ENCODE measurements at places on chromosomes 12 and 14. TPM values are rescaled to one million over a fixed set of nuclear protein-coding genes. Genes with fewer than 3 reads are reported as not detected.
A peak's percentile ranks its signal among the peaks of the same experiment; 100 is the strongest.

DNA sequence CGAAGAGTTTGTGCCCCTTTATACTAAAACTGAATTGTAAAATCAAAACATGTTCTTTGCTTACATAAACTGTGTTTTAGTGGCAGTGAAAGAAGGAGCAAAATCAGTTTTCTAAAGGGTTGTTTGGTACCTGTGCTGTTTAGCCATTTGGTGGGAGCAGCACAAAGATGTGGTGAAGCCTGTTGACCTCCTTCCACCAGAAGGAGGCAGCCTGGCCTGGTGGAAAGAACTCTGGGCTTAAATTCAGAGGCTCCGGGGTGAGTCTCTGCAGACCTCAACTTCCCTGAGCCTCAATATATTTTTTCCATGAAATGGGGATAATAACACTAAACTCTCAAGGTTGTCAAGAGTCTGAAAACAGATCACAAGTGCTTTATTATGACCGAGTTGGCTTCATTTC is 502.5 kb downstream of the VRK1 start:
- DNase-seq: no peak

DNA sequence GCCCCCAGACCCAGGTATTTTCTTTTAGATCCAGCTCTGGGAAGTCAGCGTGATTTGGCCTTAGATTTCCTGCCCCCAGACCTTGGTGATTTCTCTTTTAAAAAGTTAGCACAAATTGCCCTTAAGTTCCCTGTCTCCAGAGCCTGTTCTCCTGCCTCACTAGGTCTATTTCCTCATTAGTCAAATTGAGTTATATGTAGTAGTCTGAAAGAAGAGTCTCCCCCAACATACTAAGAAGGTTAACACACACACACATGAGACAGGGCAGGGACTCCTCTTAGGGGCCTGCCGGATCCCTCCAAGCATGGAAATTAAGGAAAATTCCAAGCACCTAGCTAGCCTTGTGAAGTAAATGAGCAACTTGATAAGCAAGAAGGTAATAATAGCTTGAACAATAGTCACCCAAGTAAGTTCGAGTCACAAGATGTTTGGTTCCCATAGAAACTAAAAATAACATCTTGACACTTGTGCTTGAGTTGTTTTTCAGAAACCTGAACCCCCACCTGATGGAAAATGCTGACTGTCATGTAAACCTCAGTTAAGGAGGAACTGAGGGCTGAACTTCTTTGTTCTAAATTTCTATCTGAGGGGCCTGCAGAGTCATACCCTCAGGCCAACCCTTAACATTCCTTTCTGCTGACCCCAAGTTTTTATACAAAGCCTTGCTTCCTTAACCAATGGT is 51.6 kb downstream of the CAND1 start:
- DNase-seq: no peak

- no peak for DNase-seq
Measured at GRCh38 chr12:7844116-7844515, 28.6 kb downstream of the SLC2A14 start.

DNA sequence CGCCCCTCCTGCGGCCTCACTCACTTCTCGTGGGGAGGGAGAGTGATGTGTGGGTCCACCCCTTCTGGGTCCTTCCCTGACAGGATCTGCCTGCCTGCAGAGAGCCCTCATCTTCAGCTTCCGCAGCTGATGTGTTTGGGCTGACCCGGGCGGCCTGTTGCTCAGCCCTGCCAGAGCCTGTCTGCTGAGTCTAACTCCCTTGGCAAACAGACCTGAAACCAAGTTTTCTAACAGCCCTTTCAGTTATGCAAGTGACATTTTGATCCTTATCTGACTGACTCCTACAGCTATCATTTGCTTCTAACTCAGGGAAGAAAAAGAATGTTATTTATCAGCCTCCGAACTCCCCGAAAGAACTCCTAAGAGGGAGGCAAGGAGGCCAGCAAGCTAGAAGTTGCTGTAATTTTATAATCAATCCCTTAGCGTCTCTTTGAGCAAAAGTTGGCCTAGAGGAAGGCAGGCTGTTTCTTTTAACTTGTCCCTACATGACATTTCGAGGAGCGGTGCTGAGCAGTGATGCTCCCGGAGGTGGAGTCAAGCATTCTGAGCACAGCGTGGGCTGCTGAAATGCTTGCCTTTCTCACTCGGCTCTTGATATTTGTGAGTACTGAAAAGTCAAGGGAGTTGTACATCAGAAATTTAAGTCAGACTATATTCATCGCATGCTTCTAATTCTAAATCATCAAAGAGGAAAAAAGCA is 31.5 kb upstream of the CACNA2D4 start:
- DNase-seq: no peak

KRT6A gene
- total RNA-seq: not detected

DNA sequence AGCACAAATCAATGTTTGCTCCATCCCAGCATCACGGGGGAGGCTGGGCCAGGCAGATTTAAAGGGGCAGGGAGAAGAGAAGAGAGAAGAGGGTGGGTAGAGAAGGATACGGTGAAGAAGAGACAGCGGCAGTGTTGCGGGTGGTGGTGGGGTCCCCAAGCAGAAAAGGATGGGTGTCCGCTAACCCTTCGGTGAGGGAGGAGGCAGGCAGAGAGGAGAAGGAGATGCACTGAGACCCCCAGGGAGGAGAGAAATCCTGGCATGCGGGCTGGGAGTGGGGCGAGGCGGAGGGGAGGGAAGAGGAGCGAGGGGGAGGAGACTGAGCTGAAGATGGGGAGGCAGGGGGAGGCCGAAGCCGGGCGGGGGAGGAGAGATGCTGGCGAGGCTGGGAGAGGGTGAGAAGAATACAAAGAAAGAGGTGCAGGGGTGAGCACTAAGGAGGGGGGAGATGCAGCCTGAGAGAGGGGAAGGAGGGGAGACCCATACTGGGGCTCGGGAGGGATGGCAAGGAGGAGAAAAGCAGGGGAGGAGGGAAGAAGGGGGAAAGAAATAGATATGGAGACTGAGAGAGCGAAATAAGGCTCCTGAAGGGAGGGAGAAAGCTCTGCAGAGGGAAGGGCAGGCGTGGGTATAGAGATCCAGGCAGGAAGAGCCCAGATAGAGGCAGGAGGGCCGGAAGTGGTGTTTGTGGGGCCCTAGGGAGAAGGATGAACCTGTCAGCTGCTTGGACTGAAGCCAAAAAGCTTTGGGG is at the start of gene JPH4:
JPH4 (minus strand) TSS at position 231 of the 751 bp plus-strand sequence. CDS start 1,337 bp downstream, outside the sequence.
- peak; percentile 28 for DNase-seq

- DNase-seq: no peak
Measured at GRCh38 chr12:101619026-101619786, 24.4 kb downstream of the MYBPC1 start.

RAPGEF3 gene
- 0.78 TPM for total RNA-seq

TOMM20L gene
- not detected for total RNA-seq

GRCh38 chr14:70802379-70802778 is 6.9 kb downstream of the MAP3K9 start:
- DNase-seq: no peak

POU6F1 gene
- total RNA-seq: 4.0 TPM

GRCh38 chr12:120439646-120440247 is 1.8 kb downstream of the COX6A1 start:
- peak; percentile 83 for DNase-seq

DNA sequence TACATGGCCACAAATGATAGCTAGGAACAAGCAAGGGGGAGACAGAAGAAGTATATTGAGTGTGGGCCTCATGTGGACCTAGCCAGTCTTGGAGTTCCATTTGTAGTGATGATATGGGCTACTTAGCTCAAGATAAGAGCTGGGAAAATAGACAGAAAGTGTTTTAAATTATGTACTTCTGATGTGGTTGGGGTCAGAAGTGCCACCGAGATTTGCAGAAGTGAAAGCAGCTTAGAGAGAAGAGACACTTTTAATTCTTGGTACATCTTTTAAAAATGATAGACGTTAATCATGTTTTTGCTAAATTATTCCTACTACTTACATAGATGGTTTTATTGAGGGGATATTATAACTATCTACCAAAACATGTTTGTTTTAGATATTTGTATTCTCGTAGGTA is 198.3 kb upstream of the PDZRN4 start:
- DNase-seq: no peak

DNA sequence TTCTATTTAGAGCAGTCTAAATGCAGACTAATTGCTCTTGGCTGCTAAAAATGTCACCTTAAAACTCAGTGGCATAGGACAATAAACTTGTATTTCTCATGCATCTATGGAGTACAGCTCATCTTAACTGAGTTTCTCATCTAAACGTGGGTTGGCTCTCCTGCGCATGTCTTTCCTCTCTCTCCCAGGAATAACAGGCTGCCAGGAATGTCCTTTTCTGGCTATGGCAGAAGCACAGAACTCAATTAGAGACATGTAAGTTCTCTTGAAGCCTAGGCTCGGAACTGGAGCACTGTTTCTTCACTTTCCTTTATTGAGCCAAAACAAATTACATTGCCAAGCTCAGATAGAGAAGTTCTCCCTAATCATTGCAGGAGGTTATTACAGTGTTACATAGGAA is 722.3 kb upstream of the FLRT2 start:
- no peak for DNase-seq

- DNase-seq: no peak
Measured at GRCh38 chr12:109641422-109641821, 67.8 kb downstream of the MVK start.

TMEM52B gene
- total RNA-seq: not detected

DNA sequence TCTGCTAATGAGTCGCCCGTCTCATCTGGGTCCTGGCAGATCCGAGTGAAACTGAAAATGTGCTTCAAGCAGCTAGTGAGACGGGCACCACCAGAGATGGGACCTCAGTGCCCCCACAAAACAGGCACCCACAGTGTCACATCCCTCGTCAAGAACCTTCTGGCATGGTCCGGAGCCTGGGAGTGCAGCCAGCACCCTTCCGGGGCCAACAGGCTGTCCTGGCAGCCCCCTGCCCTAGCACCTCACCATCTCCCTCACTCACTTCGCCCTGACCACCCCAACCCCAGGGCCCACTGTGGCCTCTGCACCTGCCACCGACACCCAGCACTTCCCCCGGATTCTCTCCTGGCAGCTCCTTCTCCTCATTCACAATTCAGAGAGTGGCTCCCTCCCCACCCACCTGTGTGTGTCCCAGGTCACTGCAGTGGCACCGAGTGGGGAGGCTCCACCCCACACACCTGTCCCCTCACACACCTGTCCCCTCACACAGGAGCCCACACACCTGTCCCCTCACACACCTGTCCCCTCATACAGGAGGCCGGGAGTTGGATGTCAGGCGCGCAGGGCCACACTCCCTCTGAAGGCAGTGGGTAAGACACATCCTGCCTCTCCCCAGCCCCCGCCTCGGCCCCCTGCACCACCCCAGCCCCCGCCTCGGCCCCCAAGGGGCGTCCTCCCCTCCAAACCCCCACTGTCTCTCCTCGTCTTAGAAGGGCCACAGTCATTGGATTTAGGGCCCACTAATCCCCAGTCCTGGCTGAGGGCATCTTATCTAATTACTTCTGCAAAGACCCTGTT is 7.9 kb downstream of the GALNT9 start:
- DNase-seq: no peak

Data from K562 (cell line).